ENCODE measurements at places on chromosomes 13 and 19. TPM values are rescaled to one million over a fixed set of nuclear protein-coding genes. Genes with fewer than 3 reads are reported as not detected.

GRCh38 chr19:46915386-46915785 is 54.6 kb downstream of the ARHGAP35 start:
- peak; percentile 32 for ATAC-seq

Gene LSR
- 3.1 TPM for total RNA-seq

GRCh38 chr13:80036845-80037504 is 304.0 kb downstream of the SPRY2 start:
- no peak for ATAC-seq

Gene PBX4
- total RNA-seq = 4.6 TPM

GRCh38 chr13:35530147-35530546 is 53.7 kb upstream of the MAB21L1 start:
- no peak for ATAC-seq

- no peak for ATAC-seq
These were observed 364.1 kb downstream of the FOXO1 start for GRCh38 chr13:40302351-40302750.

GRCh38 chr13:74226791-74227475 is 92.7 kb upstream of the KLF12 start:
- no peak for ATAC-seq

Data from motor neuron (in vitro differentiated cells).